ENCODE measurements at places on chromosomes 5 and 9.

GRCh38 chr9:27371382-27371781 is 74.4 kb upstream of the EQTN start:
- DNase-seq = no peak

DNA sequence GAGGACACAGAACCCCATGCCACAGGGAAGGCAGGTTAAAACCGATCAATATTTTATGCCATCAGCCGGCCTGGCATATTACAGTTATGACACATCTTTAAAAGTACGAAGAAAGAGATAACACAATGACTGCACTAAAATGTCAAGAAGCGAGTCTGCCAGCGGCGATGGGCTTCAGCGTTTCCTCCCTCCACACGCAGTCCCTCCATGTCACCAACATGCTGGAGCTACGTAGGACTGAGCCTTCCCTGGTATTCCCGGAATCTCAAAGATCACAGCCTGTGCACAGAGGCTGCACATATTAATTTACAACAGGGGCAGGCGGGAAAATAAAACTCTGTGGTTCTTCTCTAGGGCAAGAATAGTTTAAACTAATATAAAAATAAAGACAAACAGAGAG is 257.7 kb downstream of the IRX1 start:
- no peak for DNase-seq

- DNase-seq = no peak
These were observed 19.3 kb downstream of the ARPC5L start for GRCh38 chr9:124881138-124881743.

- DNase-seq = no peak
These were observed 11.6 kb downstream of the UBLCP1 start for GRCh38 chr5:159274676-159275075.

- DNase-seq = no peak
These were observed 337.6 kb downstream of the BNC2 start for GRCh38 chr9:16532681-16533450.

DNA sequence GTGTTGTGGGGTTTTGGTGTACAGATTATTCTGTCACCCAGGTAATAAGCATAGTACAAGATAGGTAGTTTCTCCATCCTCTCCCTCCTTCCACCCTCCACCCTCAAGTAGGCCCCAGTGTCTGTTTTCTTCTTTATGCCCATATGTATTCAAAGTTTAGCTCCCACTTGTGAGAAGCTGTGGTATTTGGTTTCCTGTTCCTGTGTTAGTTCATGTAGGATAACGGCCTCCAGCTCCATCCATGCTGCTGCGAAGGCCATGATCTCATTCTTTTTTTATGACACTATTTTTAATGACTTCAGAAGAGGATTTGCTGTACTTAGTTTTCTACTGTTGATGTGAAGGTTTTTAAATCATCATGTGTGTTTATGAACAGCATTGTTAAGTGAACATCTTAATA is 11.9 kb downstream of the CCDC180 start:
- no peak for DNase-seq

GRCh38 chr9:133488686-133489252 is 9.9 kb upstream of the SLC2A6 start:
- DNase-seq = no peak

DNA sequence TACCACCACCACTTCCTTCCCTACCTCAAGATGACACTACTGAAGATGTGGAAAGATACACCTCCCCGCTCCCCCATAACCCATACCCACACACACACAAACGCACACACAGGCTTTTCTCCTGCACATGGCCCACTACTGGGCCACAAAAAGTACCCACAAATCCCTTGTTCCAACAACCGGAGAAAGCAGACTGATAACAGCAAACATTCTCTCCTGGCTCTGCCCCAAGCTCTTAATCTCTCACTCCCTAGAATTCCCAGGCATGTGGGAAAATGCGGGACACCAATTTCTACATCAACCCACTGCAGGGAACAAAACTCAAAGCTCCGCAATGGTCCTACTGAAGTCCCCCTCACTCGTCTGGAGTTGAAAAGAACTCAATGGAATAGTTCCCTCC is 611.0 kb upstream of the KLF4 start:
- no peak for DNase-seq

Data from activated CD4-positive, alpha-beta T cell treated with anti-CD3 and anti-CD28 coated beads, Interleukin-2, Interleukin-4, amounts not matched to agents 100 ng/mL and 50 ng/mL, durations not matched to agents 16 hours and 8 hours (primary cell).